Stomach (tissue), 19 donors: ENCODE measurements at places on chromosomes 11 and 22. TPM values are rescaled to one million over a fixed set of nuclear protein-coding genes. Genes with fewer than 3 reads are reported as not detected.

ANKK1 gene
- not detected for total RNA-seq

C11orf16 gene
- total RNA-seq = not detected

ACRV1 gene
- not detected for total RNA-seq

ZNF215 gene
- total RNA-seq = 1.0 TPM

ST14 gene
- 51.3 TPM for total RNA-seq

DMC1 gene
- not detected for total RNA-seq

ZW10 gene
- total RNA-seq = 5.8 TPM

C11orf97 gene
- total RNA-seq = not detected

IL10RA gene
- 18.7 TPM for total RNA-seq

C11orf42 gene
- not detected for total RNA-seq

CCDC116 gene
- not detected for total RNA-seq

SYT13 gene
- total RNA-seq = 1.3 TPM

CRACR2B gene
- 103 TPM for total RNA-seq
